CD8-positive, alpha-beta memory T cell (primary cell): ENCODE measurements at places on chromosomes 16 and 17. TPM values are rescaled to one million over a fixed set of nuclear protein-coding genes. Genes with fewer than 3 reads are reported as not detected.

DNA sequence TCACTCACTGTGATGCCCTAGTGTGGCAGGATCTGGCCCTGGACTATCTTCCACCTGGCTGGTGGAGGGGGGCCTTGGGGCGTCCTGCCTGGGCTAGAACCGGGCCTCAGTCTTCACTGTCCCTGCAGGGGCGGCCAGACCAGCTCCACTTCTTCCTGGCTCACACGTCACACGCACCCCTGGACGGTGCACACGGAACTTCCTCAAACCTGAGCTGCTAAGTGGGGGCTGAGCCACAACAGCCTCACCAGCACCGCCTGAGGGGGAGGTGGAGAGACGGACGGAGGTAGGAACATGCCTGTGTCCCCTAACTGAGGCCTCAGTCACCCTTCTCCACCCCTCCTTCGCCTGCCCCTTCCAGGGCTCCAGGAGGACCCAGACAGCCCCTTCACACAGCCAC is 36.6 kb downstream of the TIMM22 start:
- H3K4me1 ChIP-seq, result no peaks in the 10 kb centered on the region
- H3K36me3 ChIP-seq, result peaks cover 1% of the 10 kb centered on the region
- no peak overlapping the region for H3K27ac ChIP-seq

Gene TP53TG3C
- total RNA-seq, result not detected

Gene MRPS34
- 176 TPM for total RNA-seq

Gene TMIGD1
- total RNA-seq, result not detected

Gene STAC2
- total RNA-seq, result not detected
